Posterior vena cava (tissue), 2 donors: ENCODE measurements at places on chromosomes 5 and 9. TPM values are rescaled to one million over a fixed set of nuclear protein-coding genes. Genes with fewer than 3 reads are reported as not detected.

Gene ORM2
- not detected for total RNA-seq

Gene ENHO
- total RNA-seq: 0.74 TPM

Gene SOX30
- 0.23 TPM for total RNA-seq

Gene PCDHAC2
- 0.32 TPM for total RNA-seq

Gene PCDHA1
- total RNA-seq: not detected

Gene FLT4
- total RNA-seq: 18.0 TPM
